Hypothalamus (tissue), 51 donors: ENCODE measurements at places on chromosomes 4 and X.

- no peak for DNase-seq
These were observed 297.4 kb upstream of the DKK2 start for GRCh38 chr4:107333518-107333917.

DNA sequence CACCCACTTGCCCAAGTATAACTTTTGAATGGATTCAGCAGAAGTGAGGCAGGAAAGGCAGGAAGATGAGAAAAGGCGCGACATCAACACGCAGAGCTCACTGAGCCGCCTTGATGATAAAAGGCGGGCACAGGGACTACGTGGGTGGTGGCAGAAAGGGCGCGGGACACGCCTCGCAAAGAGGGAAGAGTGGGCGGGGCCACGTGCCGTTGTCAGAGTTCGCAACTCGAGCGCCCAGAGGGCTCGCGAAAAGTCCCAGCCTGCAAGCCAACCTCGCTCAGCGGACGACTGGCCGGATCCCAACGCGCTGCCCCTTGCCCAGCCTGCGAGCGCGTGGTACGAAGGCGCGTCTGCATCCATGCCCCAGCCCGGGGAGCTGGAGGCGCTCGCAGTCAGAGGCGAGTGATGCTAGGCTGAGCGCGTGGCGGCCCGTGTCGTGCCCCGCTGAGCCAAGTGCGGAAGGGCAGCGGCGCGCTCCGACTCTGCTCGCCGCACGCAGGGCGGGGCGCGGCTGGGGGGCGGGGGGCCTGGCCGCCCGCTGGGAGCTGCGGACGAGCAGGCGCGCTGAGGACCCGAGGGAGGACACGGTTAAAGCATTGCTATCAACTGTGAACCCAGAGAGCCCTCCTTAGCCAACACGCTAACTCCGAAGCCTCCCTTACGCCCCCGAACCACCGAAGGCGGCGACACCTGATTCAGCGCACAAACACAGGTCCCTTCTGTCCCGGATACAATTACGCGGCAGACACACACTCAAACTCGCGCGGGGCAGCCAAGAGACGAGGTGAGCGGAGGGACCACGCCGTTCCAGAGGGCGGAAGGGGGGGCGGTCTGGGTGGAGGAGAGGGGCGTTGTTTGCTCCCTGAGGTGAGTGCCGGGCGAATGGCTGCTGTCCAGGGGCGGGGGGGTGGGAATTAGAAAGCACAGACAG, at the start of gene UGT8:
TSS of gene UGT8 (plus strand) at position 617 of the 931 bp plus-strand sequence. CDS start 24,074 bp downstream, outside the sequence.
- peak; percentile 78 for DNase-seq

- DNase-seq: no peak
These were observed 35.9 kb downstream of the TBC1D19 start for GRCh38 chr4:26619784-26620183.

DNA sequence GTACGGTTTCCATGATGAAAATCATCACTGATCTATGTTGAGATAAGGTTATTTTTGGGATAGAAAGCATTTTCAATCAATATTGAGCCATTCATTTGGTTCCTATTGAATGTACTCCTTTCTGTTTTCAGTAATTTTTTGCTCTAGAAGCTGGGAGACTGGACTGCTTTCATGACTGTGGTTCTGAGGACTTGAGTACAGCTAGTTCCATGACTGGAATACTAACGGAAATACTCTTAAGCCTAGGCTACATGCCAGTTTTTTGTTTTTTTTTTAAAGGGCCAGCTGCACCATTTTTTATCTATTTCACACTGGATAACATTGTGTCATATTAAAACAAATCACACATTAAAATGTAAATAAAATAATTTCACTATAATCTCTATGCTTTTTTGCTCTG, 16.7 kb downstream of the PRR32 start:
- no peak for DNase-seq

- DNase-seq: no peak
These were observed 105.9 kb downstream of the IL1RAPL1 start for GRCh38 chrX:28693101-28693500.

DNA sequence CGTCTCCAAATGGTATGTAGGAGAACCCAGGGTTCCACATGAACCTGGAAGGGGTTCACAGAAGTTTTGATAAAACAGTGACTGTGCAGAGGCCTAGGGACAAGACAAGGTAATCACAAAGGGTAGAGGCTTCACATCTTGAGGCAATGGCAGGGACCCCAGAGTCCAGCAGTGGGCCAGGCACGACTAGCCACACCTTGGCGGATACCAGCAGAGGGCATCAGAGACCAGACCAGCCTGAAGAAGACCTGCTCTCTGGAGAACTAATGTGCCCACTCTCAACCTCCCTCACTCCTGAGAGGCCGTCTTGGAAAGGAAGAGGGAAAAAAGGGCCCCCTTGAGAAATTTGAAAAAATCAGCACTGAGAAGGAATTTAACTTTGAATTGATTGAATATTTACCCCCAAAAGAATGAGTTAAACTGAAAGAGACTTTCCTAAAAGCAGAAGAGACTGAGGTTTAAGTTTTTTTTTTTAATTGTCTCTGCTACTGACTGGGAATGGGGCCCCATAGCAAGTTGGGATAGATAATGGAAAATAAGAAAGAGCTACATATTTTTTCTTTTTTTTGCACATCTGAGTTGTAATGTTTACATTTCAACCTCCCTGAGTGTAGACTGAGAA, 243.8 kb upstream of the JADE1 start:
- DNase-seq: no peak

DNA sequence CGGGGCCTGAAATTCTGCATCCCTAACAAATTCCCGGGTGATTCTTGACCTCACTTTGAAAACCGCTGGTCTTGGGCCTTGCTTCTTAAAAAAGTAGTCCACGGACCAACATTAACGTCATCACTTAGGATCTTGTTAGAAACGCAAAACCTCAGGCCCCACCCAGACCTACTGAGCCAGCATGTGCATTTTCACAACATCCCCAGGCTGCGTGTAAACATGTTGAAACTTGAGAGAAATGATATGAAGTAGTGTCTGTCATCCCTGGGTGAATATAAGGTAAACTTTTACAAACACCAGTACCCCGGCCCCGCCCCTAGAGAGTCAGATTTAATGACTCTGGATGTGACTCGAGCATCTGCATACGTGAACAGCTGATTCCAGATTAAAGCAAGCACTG, 33.7 kb downstream of the SORBS2 start:
- DNase-seq: no peak

GRCh38 chrX:109600237-109600651, 24.7 kb downstream of the KCNE5 start:
- no peak for DNase-seq

GRCh38 chrX:131544218-131544617, 344 bp downstream of the OR13H1 start:
- DNase-seq: no peak

DNA sequence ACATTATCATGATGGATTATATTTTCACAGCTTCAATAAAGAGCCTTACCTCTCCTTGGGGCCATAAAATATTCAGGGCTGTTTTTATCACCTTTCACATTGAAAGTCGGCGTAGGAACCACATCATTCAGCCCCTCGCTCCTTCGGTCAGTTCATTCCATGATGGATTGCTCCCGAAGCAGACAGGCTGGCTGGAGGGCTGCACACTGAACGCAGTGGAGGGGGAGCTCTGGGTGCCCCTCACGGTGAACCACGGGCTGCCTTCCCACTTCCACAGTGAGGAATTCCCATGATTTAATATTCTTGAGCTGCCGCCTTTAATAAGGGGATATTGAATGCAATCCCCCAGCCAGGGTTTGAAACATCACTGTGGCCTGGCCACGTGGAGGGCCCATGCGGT, 16.0 kb downstream of the PPP2R2C start:
- DNase-seq: no peak

DNA sequence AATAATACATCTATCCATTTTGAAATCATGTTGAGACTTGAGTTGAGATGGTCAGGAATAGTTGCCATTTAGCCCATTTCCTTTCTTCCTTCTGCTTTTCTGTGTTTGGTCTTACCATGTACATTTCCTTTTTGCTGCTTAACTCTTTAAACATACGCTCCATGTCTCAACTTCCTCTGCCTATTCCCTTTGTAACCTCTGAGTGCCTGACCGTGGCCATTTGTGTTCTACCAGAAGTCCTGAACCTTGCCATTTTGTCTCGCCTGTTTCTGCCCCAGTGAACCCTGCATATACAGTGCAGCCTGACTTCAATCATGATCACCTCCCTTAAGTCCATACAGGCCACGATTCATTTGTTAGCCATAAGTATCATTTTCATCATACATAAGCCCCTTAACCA, 169.0 kb downstream of the RAPGEF2 start:
- DNase-seq: no peak

- no peak for DNase-seq
These were observed 18.8 kb downstream of the RGN start for GRCh38 chrX:47097018-47097417.

DNA sequence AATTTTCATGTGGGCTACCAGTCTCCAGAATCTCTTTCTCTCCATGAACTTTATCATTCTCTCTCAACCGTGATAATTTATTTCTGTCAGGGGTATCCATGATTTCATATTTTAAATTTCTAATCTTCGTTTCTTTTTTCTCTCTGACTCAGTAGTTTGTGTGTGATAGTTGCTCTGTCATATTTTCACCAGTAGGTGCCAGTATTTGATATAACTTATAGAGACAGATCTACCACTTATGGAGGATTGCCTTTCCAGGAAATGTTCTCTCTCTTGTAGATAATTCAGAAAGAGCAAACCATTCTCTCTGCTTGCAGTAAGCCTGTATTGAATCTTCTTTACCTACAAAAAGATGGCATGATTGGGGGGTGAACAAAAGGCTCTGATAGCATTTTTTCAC, 79.3 kb upstream of the DYNLT3 start:
- DNase-seq: no peak

DNA sequence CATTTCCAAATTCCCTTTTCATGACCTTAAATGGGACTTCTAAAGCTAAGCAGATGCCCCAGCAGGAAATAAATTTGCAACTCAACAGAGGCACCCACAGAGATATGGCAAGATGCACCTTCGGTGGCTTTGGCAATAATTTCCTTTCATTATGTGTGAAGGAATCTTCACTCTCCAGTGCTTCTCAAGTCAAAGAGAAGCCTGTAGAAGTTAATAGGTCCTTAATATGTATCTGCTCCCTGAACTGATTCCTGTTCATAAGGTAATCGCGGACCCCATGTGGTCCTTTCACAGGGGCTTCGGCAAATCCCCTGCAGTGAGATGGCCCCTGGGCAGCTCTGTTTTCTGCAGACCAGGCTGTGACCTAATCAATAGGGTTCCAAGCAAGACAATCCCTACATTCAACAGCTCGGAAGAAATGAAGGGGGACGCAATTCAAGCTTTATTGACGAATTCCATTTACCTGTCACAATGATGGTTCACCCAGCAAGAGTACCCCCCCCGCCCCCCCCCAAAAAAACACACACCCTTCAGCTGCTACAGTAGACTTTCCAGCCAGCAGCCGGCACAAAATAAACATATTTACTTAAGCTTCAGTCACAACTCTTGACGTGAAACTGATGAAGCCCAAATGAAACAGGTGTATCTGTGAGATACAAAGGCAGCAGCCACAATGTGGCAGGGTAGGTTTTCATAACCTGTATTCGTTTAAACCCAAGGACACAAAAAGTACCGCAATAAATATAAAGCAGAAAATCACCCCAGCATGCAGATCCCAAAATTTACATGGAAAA, 35.3 kb downstream of the FAT1 start:
- no peak for DNase-seq

GRCh38 chr4:173498023-173498422, 32.0 kb downstream of the HAND2 start:
- no peak for DNase-seq

DNA sequence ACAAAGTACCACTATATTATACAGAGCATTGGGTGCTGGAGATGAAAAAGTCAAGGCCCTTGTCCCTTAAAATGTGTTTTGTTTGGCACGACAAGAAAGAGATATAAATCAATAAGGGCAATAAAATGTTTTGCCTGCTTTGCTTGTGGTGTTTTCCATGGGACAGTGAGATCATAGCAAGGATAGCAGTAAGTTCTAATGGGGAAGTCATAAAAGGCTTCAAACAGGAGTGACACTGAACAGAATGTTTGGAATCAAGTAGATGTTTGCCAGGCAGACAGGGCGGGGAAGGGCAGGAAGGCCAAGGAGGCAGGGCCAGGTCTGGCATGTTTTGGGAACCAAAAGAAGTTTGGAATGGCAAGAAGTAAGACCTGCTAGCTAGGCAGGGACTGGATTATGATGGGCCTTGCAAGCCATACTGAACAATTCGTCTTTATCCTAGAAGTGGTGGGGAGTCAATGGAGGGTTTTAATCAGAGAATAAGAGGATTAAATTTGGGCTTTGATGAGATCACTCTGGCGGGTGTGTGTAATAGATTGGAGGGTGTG, 16.4 kb downstream of the FGF2 start:
- DNase-seq: no peak

- no peak for DNase-seq
These were observed 67.4 kb upstream of the UGT2B10 start for GRCh38 chr4:68748181-68748991.

DNA sequence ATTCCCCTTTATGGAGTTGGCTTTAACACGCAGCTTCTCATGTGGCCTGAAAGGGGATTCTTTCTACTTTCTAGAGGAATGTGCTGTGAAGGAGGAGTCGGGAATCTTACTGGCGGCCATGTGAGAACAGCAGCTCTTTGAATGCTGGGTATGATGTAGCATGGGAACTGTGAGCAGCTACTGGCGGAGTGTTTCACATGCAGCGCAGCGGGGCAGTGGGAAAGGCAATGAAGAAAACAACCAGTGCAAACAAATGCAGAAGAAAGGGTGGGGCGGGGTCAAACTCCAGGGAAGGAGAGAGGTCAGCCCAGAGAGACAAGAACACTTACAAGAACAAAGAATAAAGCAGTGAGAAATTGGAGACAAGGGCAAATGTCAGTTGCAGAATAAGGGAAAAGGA, 363.8 kb upstream of the FTHL17 start:
- DNase-seq: peak; percentile 2

- no peak for DNase-seq
These were observed 21.6 kb downstream of the TEC start for GRCh38 chr4:48247878-48248558.

GRCh38 chr4:6056976-6057766, 38.9 kb upstream of the C4orf50 start:
- DNase-seq: no peak

DNA sequence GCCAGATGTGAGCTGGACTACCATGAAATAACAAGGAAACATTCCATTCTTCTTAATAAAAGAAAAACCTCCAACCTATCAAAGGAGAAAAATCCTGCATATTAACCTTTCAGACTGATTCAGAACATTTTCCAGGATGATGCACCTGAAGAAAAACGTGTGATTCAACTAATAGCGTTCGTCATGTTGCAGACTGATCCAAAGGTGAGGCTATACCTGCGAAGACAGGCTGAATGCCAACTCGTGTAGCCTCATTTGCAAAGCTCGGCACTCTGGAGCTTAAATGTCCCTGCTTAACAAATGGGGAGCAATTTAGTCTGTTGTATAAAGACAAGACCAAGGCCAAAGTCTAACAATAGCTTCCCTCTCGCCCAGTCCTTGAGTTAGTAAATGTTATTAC, 172.0 kb upstream of the NOCT start:
- DNase-seq: no peak

GRCh38 chrX:65668377-65669310, 1.2 kb downstream of the MSN start:
- peak; percentile 23 for DNase-seq

- no peak for DNase-seq
These were observed 92.1 kb downstream of the AFF1 start for GRCh38 chr4:87026800-87027495.

- DNase-seq: no peak
These were observed 48.4 kb upstream of the SPANXN4 start for GRCh38 chrX:142977128-142977914.

GRCh38 chr4:170423137-170423536, 333.4 kb upstream of the AADAT start:
- DNase-seq: no peak

- no peak for DNase-seq
These were observed 13.5 kb upstream of the BCORL1 start for GRCh38 chrX:129968968-129969367.
